ENCODE measurements at places on chromosomes 7 and 10.

DNA sequence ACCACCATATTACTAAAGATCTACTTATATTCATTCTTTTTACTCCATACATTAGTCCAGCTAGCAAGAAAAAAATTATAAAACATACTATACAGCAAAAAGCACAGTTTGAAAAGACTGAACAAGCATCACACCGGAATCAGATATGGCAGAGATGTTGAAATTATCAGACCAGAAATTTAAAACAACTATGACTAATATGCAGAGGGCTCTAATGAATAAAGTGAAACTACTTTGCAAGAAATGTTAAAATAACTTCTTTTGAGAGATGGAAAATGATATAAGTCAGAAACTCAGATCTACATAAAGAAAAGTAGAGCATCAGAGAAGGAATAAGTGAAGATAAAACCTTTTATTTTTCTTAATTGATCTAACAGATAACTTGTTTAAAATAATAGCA lies 50.9 kb downstream of the SGCE start:
- no peak for DNase-seq

- DNase-seq = no peak
Observed at GRCh38 chr10:30573721-30574431, 55.7 kb downstream of the LYZL2 start.

GRCh38 chr7:128904381-128905197 lies 5.9 kb downstream of the KCP start:
- DNase-seq = peak; percentile 60

DNA sequence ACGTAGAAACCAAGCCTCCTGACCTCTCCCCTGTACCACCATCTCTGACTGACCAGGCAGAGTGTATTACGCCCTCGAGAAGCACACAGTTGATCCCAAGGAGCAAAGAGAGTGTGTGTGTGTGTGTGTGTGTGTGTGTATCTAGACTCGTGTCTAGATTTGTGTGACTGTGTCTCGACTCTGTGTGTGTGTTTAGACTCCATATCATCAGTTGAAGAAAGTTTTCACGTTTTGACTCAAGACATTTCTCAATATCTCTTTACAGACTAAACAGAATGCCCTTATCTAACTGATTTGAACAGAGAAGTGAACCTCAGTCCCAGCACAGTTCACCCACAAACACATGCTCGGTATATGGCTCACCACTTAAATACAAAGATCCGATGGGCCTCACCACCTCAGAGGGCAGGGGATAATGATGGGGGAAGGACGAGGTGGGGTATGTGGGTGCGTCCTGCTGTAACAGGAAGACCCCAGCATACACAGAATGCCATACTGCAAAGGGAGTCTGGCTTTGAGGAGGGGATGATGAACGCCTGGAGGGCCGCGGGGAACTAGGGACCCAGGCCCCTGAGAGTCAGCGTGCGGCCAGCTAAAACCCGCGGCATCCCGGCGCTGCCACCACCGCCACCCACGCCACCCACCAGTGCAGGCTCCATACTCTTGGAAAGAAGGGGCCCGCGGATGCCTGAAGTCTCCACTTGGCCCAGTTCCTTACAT lies 780 bp downstream of the ALDH18A1 start:
- peak; percentile 26 for DNase-seq

DNA sequence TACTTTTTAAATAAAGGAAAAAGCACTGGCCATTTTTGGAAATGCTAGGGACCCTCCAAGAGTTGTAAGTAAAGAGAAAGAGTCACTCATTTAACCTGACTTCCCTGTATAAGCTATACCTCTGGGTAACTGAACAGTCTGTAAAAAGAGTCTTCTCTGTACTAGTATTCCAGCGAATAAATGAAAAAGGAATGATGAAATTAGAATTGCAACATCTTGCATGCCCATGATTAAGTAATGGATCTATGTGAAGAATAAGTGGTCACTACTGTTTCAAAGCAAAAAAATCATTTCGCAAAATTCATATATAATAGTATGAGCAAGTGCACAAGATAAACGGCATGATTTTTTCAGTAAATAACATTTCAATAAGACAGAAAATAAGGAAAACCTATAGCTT lies 116.8 kb downstream of the ZFAND4 start:
- DNase-seq = no peak

GRCh38 chr10:112832361-112832878 lies 117.6 kb upstream of the TCF7L2 start:
- DNase-seq = no peak

GRCh38 chr10:18087355-18087754 lies 52.9 kb upstream of the CACNB2 start:
- no peak for DNase-seq

DNA sequence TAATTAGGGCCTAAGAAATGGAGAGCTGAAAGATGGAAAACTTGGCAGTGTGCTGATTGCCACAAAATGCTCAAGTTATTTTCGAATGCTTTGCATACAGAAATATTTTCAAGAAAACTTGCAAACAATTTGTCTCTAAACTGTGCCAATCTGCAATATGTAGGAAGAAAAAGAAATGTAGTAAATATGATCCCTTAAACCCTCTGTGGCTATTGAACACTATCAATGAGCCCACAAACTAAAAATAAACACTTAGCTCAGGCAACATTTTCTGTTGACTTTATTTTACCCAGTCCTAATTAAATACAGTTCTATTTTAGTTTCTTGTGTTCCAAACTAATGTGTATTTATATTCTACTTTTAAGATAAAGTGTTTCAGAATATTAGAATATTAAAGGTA lies 342.1 kb downstream of the SEMA3D start:
- no peak for DNase-seq

DNA sequence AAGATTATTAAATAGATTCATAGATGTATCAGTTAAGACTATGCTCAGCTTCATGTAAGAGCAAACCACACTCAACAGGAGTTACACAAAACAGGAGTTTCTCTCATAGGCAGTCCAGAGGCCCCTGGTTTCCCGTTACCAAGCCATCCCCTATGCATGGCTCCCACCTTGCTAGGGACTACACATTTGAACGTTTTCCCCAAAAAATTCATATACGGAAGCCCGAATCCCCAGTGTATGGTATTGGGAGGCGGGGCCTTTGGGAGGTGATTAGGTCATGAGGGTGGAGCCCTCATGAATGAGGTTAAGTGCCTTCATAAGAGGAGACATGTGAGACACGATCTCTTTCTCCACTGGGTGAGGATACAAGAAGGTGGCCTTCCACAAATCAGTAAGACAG lies 29.1 kb downstream of the RSU1 start:
- no peak for DNase-seq

Data from A549 (cell line).